T-helper 1 cell (primary cell): ENCODE measurements at places on chromosomes 2 and 18.

DNA sequence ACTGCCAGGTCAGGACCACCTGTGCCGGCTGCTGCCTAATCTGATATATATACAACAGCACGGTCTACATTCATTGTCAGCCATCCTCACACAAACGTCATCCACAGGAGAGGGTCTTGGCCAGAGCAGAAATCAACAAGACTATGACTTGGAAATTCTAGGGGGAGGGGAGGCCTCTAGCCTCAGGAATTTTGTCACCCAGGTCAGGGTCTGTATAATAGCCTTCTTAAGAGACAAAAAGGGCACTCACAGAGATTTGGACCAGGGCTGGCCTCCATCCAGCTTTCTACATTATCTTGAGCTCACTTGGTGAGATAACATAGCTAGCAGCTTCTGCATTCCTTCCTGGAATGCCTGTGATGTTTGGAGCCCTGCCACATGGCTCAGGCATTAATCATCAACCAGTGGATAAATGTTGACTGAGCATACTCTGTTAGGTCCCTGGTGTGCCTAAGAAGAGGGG is 50.4 kb upstream of the CTIF start:
- no peak for DNase-seq

GRCh38 chr2:26008851-26009566 is 24.9 kb upstream of the RAB10 start:
- no peak for DNase-seq

- DNase-seq: no peak
Measured at GRCh38 chr2:168698969-168699368, 103.5 kb upstream of the NOSTRIN start.

DNA sequence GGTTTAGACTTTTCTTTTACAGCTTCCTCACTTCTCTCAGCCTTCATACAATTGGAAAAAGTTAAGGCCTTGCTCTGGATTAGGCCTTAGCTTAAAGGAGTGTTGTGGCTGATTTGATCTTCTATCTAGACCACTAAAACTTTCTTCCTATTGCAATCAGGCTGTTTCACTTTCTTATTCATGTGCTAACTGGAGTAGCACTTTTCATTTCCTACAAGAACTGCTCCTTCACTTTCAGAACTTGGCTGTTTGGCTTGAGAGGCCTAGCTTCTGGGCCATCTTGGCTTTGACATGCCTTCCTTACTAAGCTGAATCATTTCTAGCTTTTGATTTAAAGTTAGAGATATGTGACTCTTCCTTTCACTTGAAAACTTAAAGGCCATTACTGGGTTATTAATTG is 114.3 kb downstream of the ARHGEF4 start:
- DNase-seq: no peak

- no peak for DNase-seq
Measured at GRCh38 chr2:165357758-165358157, 111.7 kb upstream of the CSRNP3 start.

GRCh38 chr2:13006829-13007717 is 290.3 kb downstream of the TRIB2 start:
- DNase-seq: peak; percentile 33

- no peak for DNase-seq
Measured at GRCh38 chr18:48997985-48998831, 47.4 kb upstream of the SMAD7 start.

GRCh38 chr18:12782521-12782920 is 79.7 kb downstream of the PSMG2 start:
- no peak for DNase-seq

GRCh38 chr2:13255485-13255884 is 538.7 kb downstream of the TRIB2 start:
- no peak for DNase-seq

DNA sequence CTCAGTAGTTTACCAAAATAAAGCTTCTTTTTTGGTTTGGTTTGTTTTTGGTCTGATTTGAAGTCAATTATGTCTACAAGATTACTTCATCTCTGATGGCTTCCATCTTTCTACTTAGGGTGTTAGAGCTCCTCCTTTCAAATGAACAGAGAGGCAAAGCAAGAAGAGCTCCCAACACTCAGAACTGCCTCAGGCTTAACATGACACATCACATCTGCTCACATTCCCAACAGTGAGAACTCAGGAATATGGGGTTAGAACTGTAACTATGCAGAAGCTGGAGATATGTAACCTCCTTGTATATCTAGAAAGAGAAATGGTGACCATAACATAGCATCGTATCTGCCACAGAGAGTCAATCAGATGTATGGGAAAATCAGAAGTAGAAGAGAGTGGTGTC is 11.4 kb upstream of the LRATD1 start:
- DNase-seq: no peak

DNA sequence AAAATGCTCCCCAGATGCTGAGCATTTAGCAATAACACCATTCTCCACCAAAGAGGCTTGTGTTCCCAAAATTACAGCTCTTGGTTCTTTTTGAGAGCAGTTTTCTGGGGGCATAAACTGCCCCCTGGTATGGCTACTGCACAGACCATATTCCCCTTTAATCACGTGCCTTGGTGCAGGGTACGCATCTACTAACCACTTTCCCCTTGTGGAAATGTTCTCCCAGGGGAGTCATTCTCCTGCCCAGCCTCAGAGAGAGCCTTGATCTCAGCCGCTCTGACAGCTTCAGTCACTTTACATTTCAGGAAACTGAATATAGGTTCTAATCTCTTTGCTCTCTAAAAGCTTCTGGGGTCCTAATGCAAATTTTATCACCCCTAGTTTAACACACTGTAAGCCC is 44.7 kb upstream of the EML6 start:
- no peak for DNase-seq

DNA sequence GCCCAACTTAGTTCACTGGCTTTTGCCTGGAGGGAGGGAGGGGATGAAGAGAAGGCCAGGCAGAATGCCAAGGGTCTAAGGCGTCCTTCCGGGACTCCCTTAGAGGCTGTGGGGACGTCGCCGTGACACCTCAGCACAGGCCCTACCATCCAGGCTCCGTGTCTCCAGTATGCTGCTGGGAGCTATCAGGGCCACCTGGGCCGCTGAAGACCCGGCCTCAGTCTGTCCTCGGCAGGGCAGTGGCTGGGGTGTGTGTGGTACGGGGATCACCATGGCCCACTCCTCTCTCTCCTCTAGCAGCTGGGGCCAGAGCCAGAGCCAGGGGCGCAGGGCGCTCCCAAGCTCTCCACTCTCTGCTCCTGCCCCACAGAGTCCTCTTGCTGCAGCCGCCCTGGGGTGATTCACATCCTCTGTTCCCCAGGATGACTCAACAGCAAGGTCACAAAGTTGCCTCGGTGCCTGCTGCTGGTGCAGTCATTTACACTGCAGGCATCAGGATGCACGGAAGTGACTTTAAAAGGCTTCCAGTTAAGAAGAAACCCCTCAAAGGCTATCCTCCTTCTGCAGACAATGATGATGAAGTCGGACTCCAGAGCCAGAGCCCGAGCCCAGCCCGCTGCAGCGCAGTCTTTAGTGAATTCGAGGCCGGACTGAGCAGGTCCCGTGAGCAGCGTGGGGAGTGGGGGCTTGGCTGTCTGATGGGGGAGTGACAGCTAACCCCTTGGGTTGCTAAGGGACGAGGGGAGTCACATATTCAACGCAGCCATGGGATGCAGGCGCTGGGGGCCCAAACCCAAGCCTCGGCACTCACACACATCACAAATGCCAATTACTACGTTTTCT is 31.9 kb downstream of the SNORC start:
- DNase-seq: no peak

DNA sequence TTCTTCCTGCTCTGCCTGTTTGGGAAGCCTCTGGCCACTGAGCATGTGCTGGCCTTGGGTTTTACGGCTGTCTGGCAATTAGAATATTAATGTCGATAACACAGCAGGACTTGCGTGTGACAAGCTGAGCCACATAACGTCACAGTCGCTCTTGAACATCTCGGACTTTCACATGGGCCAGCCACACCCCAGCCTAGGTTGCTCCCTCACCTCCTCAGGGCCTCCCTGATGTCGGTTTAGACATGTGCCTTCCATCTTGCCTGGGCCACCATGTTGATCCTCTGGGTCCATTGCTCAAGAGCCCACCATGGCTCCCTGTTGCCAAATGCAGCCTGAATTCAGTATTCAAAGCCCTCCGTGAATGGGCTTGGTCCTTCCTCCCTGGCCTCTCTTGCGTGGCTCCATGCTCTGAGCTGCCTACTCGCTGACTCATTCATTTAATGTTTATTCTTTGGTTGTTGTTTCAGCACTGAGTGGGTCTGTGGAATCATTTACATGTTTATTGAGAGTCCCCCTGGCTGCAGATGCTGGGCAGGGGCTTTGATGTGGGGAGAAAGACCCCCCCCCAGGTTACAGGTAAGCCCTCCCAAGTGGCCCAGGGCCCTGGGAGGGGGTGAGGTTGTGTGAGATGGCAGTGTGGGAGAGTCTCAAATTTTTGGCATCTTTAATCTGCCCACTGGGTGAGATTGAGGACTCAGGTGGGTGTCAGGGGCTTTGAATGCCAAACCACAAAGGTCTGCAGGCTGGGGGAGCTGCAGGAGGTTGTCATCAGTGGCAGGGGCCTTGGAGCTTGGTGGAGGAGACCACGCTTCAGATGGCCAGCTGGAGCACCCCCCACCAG is 62.0 kb downstream of the ODC1 start:
- no peak for DNase-seq

DNA sequence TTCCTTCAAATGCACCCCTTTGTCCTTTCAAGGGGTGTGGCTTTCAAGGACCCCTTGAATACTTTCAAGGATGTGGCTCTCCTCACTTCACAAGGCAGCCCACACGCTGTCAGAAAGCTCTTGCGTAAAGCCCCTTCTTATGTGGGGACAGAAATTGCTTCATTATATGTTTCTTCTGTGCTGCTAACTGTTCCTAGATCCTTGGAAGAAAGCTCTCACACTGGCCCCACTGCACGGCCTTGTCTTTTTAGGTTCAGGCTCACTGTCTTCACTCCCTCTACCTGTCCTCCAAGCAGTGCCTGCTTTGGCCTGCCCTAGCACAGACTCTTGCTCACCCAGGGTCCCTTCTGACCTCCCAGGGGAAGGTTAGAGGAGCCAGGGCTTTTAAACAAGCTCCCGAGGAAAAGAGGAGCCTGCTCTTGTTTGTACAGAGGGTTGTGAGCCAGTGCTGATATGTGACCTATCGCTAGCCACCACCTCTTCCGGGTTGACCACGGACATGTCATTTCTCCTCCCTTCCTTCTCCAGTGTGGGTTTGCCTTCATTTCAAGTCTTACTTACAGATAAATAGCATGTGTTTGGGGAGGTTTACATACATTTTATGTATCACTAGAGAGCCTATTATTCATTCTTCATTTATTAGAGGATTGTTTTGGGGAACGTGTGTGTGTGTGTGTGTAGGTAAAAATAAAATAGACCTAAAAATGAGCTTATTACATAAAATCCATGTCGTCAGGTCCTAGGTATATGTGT is 94.7 kb downstream of the RTN4 start:
- no peak for DNase-seq

- no peak for DNase-seq
Measured at GRCh38 chr2:161246281-161246680, 61.9 kb upstream of the PSMD14 start.
